Stomach (tissue), 19 donors: ENCODE measurements at places on chromosomes 12 and 14. TPM values are rescaled to one million over a fixed set of nuclear protein-coding genes. Genes with fewer than 3 reads are reported as not detected.
A peak's percentile ranks its signal among the peaks of the same experiment; 100 is the strongest.

- DNase-seq, result no peak
Observed at GRCh38 chr14:75292886-75293285, 14.3 kb downstream of the FOS start.

GRCh38 chr14:100649173-100649519 is 61.9 kb upstream of the BEGAIN start:
- DNase-seq, result no peak

DNA sequence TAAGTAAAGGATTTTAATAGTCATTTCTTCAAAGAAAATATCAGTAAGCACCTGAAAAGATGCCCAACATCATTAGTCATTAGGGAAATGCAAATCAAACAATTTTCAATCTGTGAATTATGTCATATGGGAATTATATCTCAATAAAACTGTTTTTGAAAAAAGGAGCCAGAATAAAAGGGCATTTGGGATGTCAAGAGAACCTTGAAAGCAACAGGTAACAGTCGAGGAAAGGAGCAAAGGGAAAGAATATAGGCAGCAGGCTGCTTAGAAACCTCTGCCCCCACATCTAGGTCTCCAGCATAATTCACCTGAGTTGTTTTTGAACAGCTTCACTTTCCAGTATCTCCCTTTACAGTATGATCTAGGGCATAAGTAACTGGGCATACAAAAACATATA is 12.2 kb downstream of the RAD9B start:
- DNase-seq, result no peak

The SYNE3 gene
- total RNA-seq, result 85.2 TPM

The SLC38A6 gene
- total RNA-seq, result 7.6 TPM

DNA sequence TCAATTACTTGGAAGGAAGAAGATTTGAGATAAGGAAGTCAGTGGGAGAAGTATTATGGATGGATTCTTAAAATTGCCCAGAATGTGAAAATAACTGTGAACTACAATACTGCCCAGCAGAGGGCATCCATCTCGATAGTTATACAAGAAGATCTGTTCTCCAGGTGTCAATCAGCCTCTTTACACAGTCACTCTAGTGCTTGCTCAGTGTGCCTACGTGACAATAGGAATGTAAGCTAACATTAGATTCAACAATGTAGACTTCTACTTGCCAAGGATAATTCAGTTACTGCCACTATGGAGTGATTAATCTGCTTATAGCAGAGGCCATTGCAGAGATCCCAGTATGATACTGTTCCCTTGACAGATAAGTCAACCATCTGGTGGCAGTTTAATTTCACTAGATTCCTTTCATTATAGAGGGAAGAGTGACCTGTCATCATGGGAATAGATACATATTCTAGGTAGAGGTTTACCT is 10.6 kb upstream of the MAP4K5 start:
- DNase-seq, result peak; percentile 71

The ZBTB1 gene
- total RNA-seq, result 32.6 TPM
